Activated CD8-positive, alpha-beta memory T cell treated with anti-CD3 and anti-CD28 coated beads for 48 hours (primary cell): ENCODE measurements at places on chromosomes 5 and 9.

DNA sequence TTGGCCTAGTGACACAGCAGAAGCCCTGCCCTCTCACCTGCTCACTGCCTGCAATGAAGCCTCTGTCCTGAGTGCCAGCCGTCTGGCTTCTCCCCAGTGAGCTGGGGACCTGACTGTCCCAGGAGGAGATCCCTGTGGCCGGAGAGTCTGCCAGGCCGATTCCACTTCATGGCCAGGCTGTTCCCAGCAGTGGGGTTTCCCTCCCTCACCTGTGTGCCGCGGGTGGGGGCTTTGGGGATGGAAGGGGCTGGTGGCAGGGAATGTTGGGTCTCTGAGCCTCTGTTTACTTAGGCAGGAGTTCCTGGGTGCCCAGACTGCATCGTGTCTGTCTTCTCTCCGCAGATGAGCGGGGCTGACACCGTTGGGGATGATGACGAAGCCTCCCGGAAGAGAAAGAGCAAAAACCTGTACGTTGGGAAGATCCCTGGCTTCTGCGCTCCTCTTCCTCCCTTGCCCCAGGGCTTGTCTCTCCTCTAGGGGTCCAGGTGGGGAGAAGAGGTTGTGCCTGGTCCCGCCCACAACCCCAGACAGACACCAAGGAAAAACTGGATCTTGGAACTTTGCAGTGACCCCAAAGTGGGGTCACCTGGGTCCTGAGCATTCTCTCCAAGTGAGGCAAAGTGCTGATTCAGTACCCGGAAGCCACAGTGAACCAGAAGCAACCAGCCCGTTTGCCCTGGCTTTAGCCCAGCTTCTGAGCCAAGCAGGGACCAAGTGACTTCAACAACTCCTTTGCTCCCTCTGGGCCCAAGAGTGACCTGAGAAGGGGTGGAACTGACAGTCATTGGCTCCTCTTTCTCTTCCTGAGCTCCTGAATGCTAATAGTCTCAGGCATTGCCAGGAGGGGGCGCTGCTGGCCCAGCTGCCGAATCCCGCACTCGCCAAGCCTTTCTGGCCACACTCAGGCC, 127.7 kb downstream of the RGS3 start:
- DNase-seq: no peak

- DNase-seq: no peak
Observed at GRCh38 chr9:71897577-71897976, 13.4 kb downstream of the ABHD17B start.

DNA sequence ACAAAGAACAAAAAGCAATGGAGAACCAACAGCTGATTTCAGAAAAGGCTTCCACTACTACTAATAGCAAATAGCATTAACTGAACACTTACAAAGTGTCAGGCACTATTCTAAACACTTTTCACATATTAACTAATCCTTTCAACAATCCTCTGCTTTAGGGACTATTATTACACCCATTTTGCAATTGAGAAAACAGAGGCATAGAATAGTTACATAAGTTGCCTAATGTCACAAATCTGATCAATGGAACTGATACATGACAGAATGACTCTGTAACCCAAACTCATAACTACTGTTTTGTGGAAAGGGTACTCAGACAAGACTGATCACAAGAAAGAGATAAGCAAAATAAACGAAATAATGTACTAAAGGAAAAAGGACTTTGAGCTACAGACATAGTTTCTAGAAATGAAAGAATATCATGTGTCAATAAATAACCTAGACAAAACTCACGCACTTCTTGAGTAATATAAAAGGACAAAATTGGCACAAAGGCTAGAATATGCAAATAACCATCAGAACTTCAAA, 31.3 kb downstream of the ABHD17B start:
- DNase-seq: no peak

GRCh38 chr5:127645300-127645726, 3.6 kb upstream of the CTXN3 start:
- DNase-seq: no peak

- DNase-seq: no peak
Observed at GRCh38 chr9:122276096-122276495, 11.4 kb downstream of the MRRF start.

GRCh38 chr5:160441311-160441781, 19.7 kb downstream of the PTTG1 start:
- no peak for DNase-seq

DNA sequence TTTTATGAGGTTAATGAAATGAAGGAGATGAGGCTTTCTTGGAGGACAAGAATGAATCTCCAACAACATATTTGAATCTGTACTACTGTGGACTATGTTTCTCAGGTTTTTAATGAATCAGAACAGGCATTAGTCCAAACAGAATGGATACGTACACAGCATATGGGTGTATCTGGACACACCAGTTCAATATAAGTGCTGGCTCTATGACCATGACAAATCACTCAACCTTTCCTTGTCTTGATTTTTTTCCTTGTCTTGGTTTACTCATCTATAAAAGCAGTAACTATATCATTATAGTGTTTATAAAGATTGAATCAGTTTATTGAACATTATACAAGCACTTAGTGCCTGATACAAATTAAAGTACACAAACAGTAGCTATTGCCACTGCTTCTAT, 104.1 kb downstream of the AP3B1 start:
- no peak for DNase-seq

DNA sequence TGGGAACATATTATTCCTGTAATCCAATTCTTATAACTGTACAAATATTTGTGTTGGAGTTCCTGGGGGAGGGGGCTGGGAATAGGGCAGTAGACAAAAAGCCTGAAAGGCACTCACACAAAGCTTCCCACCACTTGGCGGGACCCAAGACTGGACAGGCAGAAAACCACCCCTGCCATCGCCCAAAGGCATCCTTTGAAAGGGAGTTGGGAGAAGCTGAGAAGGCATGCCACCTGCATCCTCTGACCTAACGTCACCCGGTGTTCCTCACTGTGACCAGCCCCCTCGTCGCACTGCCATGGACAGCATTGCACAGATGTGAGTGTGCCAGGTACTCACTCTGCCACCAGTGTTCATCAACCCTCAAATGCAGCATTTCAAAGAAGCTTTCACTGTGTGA, 80.6 kb upstream of the SMIM23 start:
- DNase-seq: no peak

GRCh38 chr9:89177944-89178829, at the start of gene SHC3:
Gene SHC3 (minus strand): TSS chr9:89178818. CDS start chr9:89178460, 358 bp downstream.
- no peak for DNase-seq

- DNase-seq: no peak
Observed at GRCh38 chr5:4762316-4762715, 377.8 kb upstream of the ADAMTS16 start.

DNA sequence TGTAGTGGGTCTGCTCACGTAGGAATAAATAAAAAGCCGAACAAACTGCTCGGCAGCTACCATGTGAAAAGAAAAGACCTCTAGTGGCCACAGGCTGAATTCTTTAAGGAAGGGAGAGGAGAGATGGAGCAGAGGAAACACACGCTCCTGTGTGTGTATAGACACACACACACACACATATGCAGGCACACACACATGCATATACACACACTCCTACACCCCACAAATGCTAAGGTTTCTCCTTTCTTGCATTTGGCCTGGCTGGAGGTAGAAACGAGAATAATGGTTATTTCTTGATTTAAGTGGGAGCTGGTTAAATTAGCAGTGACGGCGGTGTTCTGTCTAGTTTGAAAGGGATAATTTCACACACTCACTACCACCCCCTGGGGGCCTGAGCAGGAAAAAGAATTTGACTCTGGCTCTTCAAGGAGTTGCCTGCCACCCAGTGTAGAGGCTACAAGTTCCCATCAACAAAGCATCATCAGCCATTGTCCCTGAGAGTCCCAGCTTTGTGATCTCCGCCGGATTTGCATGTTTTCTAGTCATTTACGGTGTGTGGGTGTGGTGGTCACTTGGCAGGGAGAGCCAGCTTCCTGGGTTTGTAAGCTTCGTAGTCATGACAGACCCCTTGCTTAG, at the start of gene INSYN2B:
TSS of gene INSYN2B (minus strand) at position 78 of the 636 bp plus-strand sequence. CDS start 96,597 bp downstream, outside the sequence.
- DNase-seq: no peak

DNA sequence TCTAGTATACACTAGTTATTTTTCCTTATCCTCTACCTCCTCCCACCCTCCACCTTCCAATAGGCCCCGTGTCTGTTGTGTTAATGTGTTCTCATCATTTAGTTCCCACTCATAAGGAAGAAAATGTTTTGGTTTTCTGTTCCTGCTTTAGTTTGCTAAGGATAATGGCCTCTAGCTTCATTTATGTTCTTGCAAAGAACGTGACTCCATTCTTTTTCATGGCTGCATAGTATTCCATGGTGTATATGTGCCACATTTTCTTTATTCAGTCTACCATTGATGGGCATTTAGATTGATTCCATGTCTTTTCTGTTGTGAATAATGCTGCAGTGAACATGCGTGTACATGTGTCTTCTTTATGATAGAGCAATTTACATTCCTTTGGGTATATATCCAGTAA, 146.5 kb upstream of the GAS1 start:
- DNase-seq: no peak

GRCh38 chr9:34998266-34998665, 8.7 kb downstream of the DNAJB5 start:
- DNase-seq: no peak

GRCh38 chr5:44389090-44389822, at the start of gene FGF10:
Gene FGF10 (minus strand): TSS chr5:44389420. CDS start chr5:44388682, 738 bp downstream.
- DNase-seq: no peak

DNA sequence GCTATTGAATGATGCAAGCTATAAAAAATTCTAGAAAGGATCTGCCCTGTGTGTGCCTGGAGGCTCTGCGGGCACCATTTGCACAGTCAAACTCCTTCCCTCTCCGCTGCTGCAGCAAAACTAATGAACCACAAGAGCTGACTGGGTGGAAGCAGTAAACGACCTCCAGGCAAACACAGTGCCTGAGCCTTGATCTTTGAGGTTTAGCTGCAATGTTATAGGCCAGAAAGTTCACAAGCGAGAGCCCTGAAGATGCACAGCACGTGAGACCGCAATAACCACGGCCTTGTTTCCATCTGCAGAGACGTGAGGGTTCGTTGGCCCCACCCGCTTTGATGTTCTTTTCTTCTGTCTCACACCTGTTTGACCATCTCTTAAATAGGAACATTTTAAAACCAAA, 69.2 kb upstream of the S1PR3 start:
- DNase-seq: no peak

GRCh38 chr9:28031521-28032267, 458.4 kb upstream of the C9orf72 start:
- DNase-seq: no peak

DNA sequence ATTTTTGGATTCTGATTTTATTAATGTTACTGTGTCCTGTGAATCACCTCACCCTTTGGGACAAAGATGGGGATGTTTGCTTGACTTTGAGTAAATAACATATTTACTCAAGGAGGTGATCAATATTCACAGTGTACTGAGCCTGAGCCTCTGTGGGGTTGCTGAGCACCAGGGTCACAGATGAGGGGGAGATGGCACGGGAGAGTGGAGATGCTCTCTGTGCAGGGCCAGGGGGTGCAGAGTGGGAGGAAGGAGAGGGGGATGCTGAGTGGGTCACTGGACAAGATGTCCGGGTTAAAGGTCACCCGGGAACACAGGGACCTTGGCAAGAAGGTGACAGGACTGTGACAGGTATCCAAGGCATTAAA, 4.0 kb downstream of the SQSTM1 start:
- DNase-seq: no peak

- no peak for DNase-seq
Observed at GRCh38 chr5:158923799-158924551, 175.7 kb downstream of the EBF1 start.

GRCh38 chr5:119418606-119419100, 33.6 kb upstream of the HSD17B4 start:
- no peak for DNase-seq

- DNase-seq: no peak
Observed at GRCh38 chr5:154356020-154356655, 89.7 kb upstream of the SAP30L start.

DNA sequence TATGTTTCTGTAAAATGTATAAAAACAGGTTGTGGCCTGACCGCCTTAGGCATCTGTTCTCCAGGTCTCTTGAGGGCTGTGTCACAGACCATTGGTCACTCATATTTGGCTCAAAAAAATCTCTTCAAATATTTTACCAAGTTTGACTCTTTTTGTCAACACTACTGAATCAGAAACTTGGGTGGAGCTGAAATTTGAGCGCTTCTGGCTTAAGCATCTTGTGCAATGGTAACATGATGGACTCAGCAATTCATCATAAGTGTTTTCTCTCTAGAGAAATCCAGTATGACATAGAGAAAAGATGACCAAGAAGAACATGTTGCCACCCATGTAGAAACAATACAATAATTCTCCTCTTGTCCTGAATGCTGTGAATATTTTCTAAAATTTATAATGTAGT, 387.9 kb downstream of the MAT2B start:
- no peak for DNase-seq

- DNase-seq: no peak
Observed at GRCh38 chr9:70924380-70924779, 197.0 kb downstream of the TRPM3 start.

GRCh38 chr5:128826275-128826674, 139.0 kb upstream of the SLC27A6 start:
- no peak for DNase-seq

- DNase-seq: no peak
Observed at GRCh38 chr5:143582869-143583268, 179.4 kb upstream of the NR3C1 start.

- DNase-seq: no peak
Observed at GRCh38 chr5:18098691-18099090, 464.4 kb downstream of the TAF11L14 start.

DNA sequence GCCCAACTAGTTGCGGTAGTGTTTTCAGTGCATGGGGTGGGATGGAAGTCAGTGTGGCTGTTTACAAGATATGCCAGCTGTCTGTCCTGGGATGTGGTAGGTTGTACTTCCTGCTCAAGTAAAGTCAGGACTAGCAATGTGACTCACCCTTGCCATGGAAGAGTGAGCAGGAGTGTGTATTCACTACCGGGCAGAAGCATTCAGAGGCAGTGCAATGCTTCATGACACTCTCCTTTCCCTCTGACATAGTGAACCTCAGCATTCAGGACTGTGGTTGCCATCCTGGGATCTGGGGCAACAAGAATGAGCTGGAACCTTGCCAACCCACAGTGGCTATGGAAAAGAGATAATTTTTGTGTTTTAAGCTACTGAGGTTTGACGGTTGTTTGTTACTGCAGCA, 68.9 kb downstream of the BOD1 start:
- no peak for DNase-seq

DNA sequence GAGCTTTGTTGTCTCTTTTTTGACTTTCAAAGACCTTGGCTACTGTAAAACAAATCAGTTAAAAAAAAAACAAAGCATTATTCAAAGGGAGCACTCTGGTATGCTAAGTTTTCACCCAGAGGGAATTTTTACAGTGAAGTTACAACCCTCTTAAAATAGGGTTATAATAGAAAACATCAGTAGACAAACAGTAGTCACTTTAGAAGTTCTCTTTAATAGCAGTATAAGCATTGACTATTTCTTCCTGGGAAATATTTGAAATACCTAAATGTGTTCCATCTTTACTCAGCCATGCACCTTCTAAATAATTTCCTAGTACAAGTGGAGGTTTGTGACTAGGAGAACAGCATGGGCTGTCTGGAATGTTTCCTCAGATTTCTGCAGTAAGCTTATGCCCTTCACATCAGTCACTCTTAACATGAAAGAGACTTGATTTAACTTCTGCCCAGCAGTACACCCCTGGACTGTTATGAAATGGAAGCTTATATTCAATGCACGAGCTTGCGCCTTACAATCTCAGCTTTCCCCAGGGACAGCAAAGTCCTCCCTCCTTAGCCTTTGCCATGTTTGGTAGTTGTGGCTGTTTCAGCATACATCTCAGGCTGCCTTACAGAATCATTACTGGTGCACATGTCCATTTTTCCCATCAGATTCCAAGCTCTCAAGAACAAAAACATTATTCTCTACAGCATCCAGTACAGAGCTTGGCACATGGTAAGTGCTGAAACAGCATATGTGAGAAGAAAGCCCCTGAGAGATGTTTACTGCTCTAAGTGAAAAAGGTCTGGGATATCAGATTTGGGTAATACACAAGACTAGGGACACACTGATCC, 191.5 kb downstream of the ZNF608 start:
- no peak for DNase-seq
